MG63 (cell line): ENCODE measurements at places on chromosomes 5 and 9. TPM values are rescaled to one million over a fixed set of nuclear protein-coding genes. Genes with fewer than 3 reads are reported as not detected.

GNA14 gene
- not detected in 2 replicates for total RNA-seq

THG1L gene
- 27.2 and 36.2 TPM in 2 replicates for total RNA-seq

DMRT3 gene
- not detected in 2 replicates for total RNA-seq

IFNA13 gene
- total RNA-seq: not detected in 2 replicates

TSLP gene
- 0.43 TPM in 1 of 2 replicates, not detected in the other for total RNA-seq

ANKRD31 gene
- not detected in 2 replicates for total RNA-seq

SPAG8 gene
- total RNA-seq: 2.4 TPM in 1 of 2 replicates, not detected in the other

ZFP37 gene
- total RNA-seq: 0.62 and 2.2 TPM in 2 replicates

APBA1 gene
- under 0.01 TPM in 1 of 2 replicates, not detected in the other for total RNA-seq
